ENCODE measurements at places on chromosomes 6 and 20.

DNA sequence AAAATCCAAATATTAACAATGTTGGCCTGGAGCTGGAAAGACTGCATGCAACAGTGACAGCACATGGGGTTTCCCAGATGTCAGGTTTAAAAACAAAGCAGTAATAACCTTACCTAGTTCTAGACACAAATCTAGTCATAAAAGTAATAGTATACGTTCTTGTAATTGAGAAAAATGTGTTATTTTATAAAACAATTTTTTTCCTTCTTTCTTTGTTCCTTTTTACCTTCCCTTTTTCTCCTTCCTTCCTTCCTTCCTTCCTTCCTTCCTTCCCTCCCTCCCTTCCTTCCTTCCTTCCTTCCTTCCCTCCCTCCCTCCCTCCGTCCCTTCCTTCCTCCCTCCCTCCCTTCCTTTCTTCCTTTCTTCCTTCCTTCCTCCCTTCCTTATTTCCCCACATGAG, 242.7 kb upstream of the PDE10A start:
- no peak for DNase-seq

DNA sequence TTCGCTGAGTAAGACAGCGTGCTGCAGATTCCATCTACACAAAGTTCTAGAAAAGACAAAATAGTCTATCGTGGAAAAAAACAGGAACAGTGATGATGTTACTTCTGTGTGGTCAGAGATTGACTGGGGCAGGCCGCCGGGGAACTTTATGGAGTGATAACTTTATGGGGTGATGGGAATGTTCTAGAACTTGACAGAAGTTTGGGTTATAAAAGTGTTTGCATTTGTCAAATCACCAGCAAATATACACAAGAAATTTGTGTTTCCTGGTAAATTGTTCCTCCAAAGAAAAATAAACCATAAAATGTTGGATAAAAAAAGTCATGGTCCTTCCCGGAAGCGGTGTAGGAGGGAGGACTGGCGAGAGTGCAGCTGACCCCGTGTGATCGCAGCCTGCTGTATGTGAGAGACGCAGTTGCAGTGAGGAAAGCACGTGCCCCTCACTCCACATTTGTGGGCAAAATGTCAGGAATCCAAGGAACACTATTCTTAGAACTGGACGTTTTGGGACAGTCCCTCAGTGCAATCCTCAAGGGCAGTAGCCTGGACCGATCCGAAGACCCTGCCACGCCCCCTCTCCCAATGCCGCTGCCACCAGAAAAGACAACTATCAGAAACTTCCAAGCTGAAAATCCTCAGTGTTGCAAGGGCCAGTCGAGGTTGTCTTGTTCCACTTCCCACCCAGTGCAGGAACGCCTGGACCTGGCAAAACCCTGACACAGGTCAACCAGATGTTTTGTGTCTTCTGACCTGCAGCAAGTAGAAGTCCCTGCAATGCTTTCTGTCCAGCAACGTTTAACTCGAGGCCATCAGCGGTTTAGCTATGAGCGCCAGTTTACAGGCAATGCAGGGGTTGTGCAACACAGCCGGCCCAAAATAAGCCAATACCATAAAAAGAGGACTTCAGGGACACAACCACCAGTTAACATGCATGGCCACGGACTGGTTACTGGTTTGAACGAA, 80.5 kb upstream of the QKI start:
- DNase-seq: no peak

DNA sequence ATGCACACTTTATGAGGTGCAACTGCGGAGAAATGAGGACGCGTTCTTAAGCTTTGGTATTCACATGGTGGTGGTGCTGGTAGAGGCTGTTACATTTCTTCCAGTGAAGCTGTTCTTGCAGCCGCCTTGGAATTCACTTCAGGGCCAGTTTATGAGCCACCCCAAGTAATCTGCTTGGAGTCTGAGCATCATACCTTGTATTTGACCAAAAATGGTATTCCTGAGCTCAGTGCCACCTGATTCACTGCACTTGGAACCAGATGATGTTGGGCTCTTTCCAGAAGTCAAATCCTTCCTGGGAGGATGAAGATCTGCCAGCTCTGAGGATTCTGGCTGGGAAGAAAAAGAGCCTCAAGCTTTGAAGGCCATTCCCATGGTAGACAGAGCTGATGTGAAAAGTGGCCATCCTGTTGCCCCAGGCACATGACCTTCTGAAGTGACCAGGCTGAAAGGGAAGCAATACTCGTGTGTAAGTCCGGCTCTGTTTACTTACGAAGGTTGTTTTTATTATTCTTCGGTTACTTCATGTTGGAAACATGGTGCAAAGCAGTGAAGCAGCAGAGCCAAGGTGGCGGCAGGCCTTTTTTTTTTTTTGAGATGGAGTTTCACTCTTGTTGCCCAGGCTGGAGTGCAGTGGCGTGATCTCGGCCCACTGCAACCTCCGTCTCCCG, 7.7 kb downstream of the MANBAL start:
- DNase-seq: no peak

DNA sequence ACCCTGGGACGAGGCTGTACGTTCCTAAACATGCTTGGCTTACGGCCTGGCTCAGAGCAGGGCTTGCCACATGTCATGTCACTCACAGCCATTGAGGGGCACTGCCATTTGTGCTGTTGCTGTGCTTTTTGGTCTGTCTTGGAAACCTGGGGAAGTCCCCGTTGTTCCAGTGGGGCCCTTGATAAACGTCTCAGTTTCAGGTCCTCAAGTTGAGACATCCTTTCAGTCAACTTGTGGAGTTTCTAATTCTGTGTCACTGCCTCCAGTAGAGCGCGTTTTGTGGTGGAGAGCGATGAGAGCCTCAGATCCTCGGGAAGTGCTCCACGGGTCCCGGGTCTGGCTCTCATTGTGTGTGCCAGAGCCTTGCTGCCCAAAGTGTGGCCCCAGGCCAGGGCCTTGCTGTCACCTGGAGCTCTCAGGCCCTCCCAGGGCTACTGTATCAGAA, 43.0 kb upstream of the CCR6 start:
- DNase-seq: no peak

GRCh38 chr6:44649365-44650025, 262.0 kb downstream of the CDC5L start:
- DNase-seq: no peak

- DNase-seq: no peak
Measured at GRCh38 chr6:169166896-169167580, 86.6 kb downstream of the THBS2 start.

Data from Jurkat, Clone E6-1 (cell line).